ENCODE measurements at places on chromosomes 2 and 18.

DNA sequence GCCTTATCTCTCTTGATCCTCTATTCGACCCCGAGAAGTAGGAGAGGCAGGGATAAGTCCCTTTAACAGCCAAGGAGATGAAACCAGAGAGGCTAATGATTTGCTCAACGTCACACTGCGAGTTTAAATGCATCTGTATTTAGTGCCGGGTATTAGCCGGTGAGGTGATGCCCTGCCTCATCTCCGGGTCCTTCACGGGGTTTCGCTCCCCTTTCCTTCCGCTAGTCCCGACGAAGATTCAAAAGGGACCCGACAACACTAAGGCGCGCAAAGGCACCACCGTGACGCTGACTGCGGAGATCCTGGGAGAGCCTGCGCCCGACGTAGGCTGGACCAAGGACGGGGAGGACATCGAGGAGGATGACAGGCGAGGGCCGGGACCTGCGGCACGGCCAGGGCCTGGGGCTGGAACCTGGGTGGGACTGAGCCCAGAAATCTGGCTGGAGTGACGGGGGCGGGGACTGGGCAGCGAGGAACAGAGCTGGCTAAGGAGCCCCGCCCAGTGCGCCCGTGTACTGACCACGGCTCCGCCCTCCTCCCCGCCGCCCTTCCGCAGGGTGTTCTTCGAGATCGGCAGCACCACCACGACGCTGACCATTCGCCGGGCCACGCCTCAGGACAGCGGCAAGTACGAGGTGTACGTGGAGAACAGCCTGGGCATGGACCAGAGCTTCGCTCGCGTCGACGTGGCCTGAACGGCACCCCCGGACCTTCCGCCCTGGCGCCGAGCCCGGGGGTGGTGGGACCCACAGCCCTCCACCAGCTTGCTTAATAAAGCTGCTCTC lies 1.0 kb upstream of the GMPPA start:
- DNase-seq = peak; percentile 84

GRCh38 chr2:53475766-53476165 lies 291.8 kb upstream of the CHAC2 start:
- DNase-seq = no peak

DNA sequence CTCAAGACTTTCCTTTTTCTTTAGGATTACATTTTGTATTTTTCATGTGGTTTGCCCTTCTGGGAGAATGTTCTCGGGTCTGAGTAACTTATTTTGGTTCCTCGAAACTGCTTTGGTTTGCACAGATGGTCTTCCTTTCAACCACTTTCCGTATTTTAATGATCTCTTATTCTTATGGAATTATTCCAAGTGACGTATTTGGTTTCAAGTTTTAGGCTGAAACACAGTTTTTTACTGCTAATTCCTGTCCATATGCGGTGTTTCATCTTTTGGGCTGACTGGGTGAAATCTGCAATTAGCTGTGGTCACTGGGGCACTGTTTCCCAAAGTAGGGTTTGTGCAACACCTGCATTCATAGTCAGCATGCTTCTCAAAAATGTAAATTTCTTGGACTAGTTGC lies 122.7 kb downstream of the CAPN13 start:
- peak; percentile 52 for DNase-seq

DNA sequence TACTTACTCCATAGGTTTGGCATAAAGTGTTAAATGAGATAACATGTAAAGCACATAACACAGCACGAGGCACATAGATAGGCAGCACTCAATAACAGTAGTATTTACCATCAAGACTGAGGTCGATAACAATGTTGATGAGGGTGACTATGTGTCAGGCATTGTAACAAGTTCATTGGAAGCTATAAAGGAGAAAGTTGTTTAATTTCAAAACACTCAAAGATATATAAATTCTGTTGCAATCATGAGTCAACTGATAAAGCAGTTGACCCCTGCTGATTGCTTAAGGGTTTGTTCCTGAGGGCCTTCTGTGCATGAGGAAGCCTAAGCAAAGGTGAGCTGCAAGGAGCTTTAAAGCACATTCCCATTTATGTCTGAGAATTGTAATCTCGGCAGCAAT lies 760.5 kb downstream of the SATB2 start:
- DNase-seq = no peak

- DNase-seq = peak; percentile 94
Observed at GRCh38 chr2:231612456-231613330, 20.0 kb downstream of the TEX44 start.

DNA sequence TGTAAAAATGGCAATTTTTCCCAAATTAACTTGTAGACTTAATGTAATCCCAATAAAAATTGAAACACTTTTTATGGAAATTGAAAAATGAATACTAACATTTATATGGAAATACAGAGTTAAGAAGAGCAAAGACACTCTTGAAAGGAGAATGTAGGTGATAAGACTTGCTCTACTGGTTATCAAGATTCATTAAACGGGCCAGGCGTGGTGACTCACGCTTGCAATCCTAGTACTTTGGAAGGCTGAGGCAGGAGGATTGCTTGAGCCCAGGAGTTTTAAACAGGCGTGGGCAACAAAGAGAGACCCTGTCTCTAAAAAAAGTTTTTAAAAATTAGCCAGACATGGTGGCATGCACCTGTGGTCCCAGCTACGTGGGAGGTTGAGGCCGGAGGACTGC lies 29.5 kb upstream of the ZNF396 start:
- DNase-seq = no peak
